ENCODE measurements at places on chromosomes 2 and 18.

- DNase-seq, result no peak
These were observed 66.6 kb downstream of the MTCL1 start for GRCh38 chr18:8771930-8772329.

- no peak for DNase-seq
These were observed 175.4 kb downstream of the TMEM247 start for GRCh38 chr2:46654801-46655200.

DNA sequence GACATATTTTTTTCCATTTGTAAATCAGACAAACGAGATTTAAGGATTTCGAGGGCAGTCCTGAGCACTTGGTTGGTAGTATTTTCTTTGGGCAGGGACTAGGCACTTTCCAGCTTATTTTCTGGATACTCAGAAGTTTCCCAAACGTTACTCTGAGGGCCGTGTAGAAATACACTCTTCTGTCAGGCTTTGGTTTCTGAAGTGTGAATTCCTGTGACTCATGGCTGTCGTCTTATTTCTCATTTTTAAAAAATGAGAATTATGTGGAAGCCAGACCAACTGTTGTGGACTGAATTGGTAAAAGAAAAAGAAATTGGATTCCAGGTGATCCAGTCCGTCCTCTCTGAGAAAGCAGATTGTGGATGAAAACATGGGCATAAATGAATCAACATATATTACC, 658.6 kb upstream of the FANCL start:
- no peak for DNase-seq

DNA sequence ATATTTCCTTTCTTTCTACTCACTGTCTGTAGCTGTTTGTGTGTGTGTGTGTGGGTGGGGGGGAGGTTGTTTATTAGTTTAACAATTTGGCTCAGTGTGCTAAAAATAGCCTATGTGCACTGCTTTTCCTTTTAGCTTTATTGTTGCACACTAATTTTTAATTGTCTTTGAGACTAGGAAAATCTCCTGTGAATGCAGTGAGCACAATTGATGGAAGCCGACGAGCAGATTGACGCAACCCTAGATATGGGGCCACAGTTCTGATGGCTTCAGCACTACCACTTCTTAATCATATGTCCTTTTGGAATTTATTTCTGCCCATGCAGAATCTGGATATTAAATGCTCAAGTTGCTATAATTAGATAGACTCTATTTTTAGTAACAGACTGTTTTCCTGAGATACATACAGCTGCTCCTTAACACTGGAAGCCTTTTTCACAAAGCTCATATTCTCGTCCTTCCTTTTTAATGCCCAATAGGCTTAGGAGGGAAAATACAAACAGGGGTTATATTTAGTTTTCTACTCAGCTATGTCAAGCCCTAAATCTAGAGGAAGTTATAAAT, 109.1 kb downstream of the IRS1 start:
- DNase-seq, result no peak

DNA sequence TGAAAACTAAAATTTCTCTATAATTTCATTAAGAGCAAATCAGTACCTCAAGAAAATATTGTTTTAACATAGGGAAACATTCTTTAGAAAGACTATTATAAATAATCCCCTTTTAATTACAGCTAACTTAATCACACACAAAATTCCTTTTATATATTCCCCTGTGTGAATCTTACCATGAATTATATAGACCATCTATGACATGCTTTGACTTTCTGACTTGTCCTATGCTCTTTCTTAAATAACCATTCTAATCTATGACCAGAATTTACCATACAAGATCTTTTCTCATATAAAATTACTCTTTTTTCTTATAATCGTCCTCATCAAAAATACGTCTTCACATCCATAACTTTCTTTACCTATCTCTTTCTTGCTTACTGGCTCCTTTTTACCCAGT, 824.2 kb upstream of the FAM98A start:
- no peak for DNase-seq

GRCh38 chr2:223781560-223781959, 55.8 kb downstream of the AP1S3 start:
- no peak for DNase-seq

DNA sequence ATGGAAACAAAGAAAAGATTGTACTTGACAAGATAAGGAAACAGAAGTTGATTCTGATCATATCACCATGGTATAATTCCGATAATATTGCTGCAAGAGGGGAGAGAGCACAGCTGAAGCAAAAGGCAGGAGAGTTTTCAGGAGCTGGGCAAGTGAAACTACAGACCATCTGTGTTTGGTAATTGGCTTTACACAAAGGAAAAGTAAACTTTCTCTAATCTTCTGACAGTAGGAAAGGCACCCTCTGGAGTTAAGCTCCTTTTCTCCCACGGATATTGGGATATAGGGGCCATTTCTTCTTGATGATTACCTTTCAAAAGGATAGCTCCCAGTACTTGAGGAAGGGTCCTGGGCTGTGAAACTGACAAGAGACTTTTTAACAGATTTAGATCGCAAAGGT, 29.9 kb upstream of the REG3A start:
- no peak for DNase-seq

- no peak for DNase-seq
These were observed 45.5 kb downstream of the EML4 start for GRCh38 chr2:42214669-42215068.

DNA sequence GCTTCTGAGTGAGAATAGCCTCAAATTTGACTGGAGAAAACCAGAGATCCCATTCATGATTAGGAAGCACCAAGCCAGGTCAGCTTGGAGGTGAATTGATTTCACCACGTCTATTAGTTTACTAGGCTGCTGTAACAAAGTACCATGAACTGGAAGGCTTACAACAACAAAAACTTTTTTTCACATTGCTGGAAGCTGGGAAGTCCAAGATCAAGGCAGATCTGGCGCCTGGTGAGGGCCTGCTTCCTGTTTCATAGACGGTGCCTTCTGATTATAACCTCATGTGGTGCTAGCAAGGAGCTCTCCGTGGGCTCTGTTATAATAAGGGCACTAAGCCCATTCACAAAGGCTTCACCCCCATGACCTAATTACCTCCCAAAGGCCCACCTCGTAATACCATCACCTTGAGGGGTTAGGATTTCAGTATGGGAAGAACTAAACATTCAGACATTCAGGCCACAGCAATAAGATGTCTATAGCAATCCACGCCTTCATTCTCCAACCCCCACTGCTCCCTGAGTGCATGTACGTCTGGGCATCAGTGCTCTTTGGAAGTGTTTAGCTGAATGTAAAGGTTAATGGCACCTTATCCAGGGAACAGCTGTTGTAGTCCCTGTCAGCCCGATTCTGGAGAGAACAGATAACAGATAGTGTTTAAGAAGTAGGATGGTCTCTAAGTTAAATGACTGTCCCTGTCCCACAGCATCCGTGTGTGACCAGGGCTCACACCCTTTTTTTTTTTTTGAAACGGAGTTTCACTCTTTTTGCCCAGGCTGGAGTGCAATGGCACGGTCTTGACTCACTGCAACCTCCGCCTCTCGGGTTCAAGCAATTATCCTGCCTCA, 89.2 kb downstream of the SOCS6 start:
- DNase-seq, result no peak

GRCh38 chr2:144730711-144731110, 210.8 kb upstream of the ZEB2 start:
- no peak for DNase-seq

- no peak for DNase-seq
These were observed 48.1 kb downstream of the AQP12A start for GRCh38 chr2:240739797-240740196.

- DNase-seq, result no peak
These were observed 32.2 kb downstream of the FN1 start for GRCh38 chr2:215403441-215404347.

- DNase-seq, result no peak
These were observed 311.2 kb downstream of the LPIN1 start for GRCh38 chr2:12057436-12058166.

DNA sequence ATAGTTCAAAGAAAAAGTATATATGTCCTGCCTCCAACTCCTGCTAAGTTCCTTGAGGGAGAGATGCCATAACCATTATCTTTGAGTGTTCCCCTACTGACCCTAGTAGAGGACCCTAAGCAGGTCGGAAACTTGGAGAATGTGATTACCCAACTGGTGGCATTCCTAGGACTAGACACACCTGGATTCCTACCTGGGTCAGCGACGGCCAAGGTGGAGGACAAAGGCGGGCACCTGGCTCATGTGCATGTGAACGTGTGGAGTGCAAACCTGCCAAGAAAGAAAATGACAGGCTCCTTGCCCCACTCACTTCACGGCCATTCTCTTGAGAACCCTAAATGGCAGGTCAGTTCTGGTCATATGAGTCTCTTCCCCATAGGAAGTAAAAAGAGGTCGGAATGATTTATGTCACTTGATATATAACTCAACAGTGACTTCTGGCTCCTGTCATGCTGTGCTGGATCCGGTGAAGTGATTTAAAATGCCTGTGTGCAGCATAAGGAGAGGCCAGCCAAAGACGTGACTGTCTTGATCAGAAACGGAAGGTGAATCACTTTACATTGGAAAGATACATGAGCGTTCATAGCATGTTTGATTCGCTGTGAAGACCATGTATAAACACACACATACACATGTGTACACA, 371.6 kb downstream of the EIPR1 start:
- DNase-seq, result no peak

- no peak for DNase-seq
These were observed 28.4 kb upstream of the GTF2A1L start for GRCh38 chr2:48589170-48589767.

GRCh38 chr2:36387258-36387916, 31.8 kb downstream of the CRIM1 start:
- DNase-seq, result no peak

DNA sequence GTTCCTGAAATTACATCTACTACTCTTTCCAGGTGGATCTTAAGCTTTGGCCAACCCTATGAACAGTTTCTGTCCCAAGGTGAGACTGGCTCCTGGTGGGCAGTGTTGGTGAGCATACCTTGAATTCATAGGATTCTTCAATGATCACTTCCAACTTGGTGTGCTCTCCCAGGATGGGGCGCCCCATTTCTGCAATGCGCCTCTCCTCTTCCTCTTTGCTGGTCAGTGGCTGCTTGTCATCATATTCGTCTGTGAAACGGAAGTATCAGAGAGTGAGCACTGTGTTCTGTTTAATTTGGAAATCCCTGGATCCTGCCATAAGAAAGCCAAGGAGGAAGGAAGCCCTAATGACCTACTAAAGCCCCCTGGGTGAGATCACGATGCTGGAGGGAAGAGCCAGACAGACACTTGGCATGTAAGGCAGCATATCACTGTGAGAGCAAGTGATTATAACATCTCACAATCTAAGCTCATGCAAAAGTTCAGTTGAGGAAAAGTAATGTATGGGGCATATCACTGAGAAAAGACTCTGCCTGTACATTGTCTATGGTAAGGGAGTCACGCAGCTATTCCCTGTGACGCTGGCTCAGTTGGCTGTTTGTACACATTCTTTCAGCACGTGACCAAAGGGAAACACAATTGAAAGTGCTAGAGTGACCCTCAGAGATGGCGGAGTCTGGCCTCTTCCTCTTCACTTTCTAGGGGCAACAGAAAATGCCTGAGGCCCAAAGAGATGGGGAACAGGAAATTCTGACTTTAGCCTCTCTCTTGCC, 287.0 kb downstream of the SLC8A1 start:
- no peak for DNase-seq

DNA sequence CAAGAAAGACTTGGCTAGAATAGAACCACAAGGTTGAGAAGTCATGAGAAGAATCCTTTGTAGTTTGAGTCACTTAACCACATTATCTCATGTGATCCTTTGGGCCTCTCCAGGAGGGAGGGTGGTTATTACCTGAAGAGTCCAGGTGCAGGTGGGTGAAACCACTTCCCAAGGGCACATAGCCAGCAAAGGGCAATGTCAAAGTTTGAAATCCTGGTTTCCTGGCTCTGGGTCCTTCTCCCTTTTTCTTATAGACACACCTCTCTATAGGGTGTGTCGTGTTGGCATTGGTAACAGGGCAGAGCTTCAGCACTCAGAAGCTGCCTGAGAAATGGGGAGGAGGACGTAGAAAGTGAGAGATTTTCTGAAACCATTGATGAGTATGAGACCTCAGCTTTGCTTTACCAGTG, 137.9 kb downstream of the MGAT5 start:
- DNase-seq, result no peak

- DNase-seq, result no peak
These were observed 134.4 kb downstream of the COL4A4 start for GRCh38 chr2:227029426-227030105.

GRCh38 chr18:29041976-29042375, 865.0 kb upstream of the CDH2 start:
- no peak for DNase-seq

DNA sequence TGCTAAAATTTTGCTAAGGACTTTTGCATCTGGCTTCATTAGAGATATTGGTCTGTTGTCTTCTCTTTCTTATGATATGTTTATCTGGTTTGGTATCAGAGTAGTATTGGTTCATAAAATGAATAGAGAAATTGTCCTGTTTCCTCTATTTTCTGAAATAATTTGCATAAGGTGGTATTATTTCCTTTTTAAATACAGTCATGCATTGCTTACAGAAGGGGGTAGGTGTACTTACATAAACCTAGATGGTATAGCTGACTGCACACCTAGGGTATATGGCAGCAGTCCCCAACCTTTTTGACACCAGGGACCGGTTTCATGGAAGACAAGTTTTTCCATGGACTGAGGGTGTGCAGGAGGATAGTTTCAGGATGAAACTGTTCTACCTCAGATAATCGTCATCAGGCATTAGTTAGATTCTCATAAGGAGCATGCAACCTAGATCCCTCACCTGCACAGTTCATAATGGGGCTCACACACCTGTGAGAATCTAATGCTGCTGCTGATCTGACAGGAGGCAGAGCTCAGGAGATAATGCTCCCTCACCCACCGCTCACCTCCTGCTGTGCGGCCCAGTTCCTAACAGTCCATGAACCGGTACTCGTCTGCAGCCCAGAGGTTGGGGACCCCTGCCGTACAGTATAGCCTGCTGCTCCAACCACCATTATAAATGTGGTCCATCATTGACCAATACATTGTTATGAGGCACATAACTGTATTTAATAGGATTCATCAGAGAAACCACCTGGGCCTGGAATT, 189.2 kb downstream of the FAM210A start:
- no peak for DNase-seq

DNA sequence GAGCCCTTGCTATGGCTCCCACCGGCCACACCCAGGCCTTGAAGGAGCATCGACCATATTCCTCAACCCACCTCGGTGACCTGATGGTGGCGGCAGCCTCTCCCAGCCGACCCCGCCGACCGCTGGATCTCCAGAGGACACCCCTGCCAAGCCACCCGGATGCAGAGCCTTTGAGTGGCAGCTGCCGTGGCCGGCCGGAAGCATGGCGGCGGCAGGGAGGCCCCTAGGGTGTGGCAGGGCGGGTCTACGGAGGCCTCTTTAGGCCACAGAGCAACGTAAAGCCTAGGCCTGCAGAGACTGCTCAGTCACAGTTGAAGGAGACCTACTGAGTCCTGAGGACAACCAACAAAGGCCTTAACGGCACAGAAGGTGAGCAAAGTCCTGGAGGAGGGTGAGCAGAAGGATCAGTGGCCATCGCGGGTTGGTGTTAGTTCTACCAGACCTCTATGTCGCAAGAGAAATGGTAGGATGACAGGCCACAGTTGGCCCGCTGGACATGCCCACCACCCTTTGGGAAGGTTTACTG, 50.4 kb upstream of the TMEM247 start:
- DNase-seq, result no peak

GRCh38 chr2:230124235-230124634, 55.5 kb upstream of the SLC16A14 start:
- DNase-seq, result no peak
